Naive thymus-derived CD4-positive, alpha-beta T cell (primary cell): ENCODE measurements at places on chromosomes 6 and 20. TPM values are rescaled to one million over a fixed set of nuclear protein-coding genes. Genes with fewer than 3 reads are reported as not detected.

GRCh38 chr6:41937861-41938574 lies 3.6 kb downstream of the CCND3 start:
- peak; percentile 66 for DNase-seq

- DNase-seq = no peak
Observed at GRCh38 chr6:51429017-51429712, 610.5 kb downstream of the TFAP2B start.

GRCh38 chr20:10863337-10864060 lies 189.7 kb upstream of the JAG1 start:
- DNase-seq = no peak

DNA sequence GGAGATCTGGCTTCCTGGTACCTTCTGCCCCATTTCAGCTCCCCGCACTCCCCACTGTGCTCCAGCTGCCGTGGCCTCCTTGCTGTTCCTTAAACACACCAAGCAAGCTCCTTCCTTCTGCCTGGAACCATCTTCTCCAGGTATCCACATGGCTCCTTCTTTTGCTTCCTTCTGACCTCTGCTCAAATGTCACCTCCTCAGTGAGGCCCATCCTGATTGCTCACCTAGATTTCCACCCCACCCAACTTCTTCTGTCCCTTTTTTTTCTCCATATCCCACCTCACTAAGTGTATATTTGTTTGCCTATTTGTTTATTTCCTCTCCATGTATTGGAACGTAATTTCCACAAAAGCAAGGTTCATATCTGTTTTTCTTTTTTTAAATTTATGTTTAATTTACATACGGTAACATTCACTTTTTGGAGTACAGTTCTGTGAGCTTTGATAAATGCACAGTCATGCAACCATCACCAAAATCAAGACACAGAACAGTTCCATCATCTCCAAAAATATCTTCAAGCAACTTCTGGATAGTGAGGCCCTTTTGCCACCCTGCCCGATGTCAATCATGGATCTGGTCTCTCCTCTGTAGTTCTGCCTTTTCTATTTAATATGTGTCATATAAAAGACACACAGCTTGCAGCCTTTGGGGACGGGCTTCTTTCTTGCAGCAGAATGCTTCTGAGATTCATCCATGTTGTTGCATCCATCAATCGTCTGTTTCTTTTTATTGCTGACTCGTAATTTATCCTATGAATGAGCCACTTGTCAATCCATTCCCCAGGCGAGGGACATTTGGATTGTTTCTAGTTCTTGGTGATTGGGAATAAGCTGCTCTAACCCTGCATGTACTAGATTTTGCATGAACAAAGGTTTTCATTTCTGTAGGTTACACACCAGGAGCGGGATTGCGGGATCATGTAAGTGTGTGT lies 46.3 kb downstream of the SLC2A10 start:
- no peak for DNase-seq

GRCh38 chr6:12137480-12137879 lies 125.4 kb downstream of the HIVEP1 start:
- no peak for DNase-seq

DNA sequence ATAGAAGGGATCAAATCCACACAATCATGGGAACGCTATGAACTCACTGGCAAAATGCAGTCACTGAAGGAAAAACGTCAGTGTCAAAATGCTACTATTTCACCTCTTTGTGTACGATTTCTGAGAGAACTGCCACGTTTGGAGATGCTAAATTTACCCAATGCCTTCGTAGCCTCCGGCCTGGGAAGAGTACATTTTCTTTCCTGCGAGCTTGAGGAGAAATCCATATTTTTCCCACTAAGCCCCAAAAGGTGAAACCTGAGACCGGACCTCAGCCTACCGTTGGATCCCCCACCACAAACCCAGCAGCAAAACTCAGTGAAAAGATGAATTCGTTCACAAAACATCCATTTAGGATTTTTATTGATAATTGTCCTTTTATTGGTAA lies 131.7 kb downstream of the GPX5 start:
- no peak for DNase-seq

- DNase-seq = no peak
Observed at GRCh38 chr20:3041854-3042409, 1.5 kb upstream of the GNRH2 start.

GRCh38 chr6:17058550-17058949 lies 43.3 kb upstream of the STMND1 start:
- DNase-seq = no peak

DNA sequence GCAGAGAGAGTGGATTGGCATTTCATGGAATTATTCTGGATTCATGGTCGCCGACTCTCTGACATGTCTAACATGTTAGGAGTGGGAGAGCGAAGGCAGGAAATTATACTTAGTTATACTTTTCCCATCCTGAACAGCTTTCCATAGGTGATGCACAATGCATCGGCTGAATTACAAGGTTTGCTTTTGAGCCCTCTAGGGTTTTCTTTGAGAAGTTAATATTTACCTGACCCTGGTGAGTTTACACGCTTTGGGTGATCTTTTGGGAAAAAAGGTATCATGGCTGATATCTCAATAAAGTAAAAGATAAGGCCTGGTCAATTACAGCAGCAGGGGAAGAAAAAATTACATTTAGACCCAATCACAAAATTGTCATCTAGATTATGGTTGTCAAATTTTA lies 14.0 kb upstream of the NKX2-2 start:
- no peak for DNase-seq

- no peak for DNase-seq
Observed at GRCh38 chr6:11324453-11325015, 92.1 kb upstream of the NEDD9 start.

- DNase-seq = no peak
Observed at GRCh38 chr20:23451956-23452487, 654 bp downstream of the CST11 start.

- peak; percentile 76 for DNase-seq
Observed at GRCh38 chr6:292506-293192, 362 bp downstream of the DUSP22 start.

DNA sequence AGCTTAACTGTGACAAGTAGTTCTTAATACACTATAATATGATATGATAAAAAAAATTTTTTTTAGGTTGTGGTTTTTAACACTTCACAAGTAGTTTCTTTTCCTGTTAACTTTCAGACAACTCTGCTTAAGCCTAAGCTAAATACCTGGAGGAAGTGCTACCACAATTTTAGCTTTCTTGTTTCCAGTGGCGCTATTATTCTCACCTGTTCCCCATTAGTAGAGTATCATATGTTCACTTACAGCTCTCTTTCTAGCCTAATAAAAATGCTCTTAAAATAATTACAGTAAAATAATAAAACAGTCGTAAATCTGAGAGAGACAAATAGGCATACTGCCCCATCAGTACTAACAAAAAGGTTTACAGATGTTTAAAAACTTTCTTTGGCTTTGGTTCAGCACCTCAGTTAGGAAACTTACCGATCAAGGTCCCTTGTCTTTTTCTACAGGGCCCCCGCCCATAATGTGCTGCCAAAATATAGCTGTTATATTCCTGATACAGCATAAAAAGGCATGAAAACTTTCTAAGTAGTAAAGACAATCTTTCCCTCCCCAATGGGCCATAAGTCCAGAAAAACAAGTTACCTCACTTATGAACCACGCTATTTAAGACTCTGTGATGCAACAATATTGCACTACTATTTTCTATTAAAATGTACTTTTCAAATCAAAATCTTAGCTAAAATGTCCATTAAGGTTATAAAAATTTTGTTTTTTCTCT lies 57.9 kb downstream of the SESN1 start:
- DNase-seq = no peak

The EPHA7 gene
- not detected for polyA plus RNA-seq

The PRND gene
- polyA plus RNA-seq = 0.05 TPM

The LBP gene
- polyA plus RNA-seq = not detected

The AURKA gene
- 0.64 TPM for polyA plus RNA-seq

The PERP gene
- 0.17 TPM for polyA plus RNA-seq

The GSTA3 gene
- not detected for polyA plus RNA-seq

The ZNF512B gene
- polyA plus RNA-seq = 2.4 TPM

The OR2B3 gene
- not detected for polyA plus RNA-seq

The KCNQ5 gene
- 2.3 TPM for polyA plus RNA-seq
